ENCODE measurements at places on chromosomes 1 and 21.

- DNase-seq = peak; percentile 61
Measured at GRCh38 chr1:43853161-43853921, 80.3 kb upstream of the ARTN start.

DNA sequence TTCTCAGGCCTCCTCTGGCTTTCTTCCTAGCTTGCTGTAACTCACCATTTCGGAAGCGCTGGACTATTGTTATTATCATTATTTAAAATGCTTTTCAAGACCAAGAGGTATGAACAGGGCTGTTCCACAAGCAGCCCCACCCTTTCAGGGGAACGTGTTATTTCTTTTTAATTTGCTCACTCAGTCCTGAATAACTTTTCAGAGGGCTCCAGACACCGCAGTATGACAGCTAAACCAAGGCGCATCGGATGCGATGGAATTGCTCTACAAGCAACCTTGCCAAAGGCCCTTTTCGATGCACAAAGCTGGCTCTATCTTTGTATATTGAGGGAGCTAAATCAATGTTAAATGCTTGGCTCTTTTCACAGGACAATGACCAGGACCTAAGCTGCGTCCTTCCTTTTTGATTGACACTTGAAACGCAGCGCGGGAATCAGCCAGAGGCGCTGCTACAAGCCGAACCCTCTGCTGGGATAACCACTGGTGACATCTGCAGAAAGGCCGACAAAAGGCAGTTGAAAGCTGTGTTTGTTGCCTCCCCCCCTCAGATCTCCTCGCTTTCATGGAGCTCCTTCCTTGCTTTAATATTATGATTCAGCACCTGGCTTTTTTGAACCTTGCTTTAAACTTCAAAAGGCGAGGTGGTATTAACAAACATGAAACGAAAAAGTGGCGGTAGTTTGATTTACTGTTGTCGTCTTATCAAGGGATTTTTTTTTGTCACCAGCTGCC is 204.7 kb upstream of the PROX1 start:
- DNase-seq = no peak

- DNase-seq = no peak
Measured at GRCh38 chr1:74388855-74389254, 123.6 kb downstream of the LRRC53 start.

DNA sequence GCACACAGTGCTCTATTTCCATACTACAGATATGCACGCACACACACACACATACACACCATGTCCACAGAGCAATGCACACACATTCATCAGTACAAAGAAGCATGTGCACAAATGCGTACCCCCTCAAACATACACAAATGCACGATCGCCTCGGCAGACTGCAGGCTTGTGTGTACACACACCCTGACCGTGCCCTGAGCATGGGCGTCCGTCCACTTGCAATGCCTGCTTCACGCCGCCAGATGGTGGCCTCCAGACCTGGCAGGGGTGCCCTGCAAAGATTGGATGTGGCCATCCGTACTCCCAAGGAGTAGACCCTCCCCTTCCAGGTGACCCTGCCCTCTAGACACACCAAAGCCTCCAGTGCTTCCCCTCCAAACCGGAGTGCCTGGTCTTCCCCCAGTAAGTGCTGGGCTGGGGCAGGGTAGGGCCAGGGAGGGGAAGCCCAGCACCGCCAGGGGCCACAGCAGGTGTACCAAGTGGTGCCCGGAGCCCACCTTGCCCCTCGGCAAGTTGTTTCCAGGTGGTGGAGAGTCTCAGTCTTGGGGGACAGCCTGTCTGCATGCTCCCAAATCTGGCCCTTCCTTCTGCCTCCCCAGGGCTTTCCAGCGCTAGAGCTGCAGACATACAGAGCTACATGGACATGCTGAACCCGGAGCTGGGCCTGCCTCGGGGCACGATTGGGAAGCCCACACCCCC is 20.6 kb downstream of the ESPN start:
- peak; percentile 75 for DNase-seq

DNA sequence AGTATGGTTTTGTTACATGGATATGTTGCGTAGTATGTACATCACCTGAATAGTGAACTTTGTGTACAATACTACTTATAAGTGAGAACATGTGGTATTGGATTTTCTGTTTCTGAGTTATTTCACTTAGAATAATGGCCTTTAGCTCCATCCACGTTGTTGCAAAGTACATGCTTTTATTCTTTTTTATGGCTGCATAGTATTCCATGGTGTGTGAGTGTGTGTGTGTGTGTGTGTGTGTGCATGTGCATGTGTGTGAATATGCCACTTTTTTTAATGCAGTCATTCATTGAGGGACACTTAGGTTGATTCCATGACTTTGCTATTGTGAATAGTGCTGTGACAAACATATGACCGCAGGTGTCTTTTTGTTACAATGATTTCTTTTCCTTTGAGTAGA is 147.8 kb downstream of the LEPR start:
- no peak for DNase-seq

- no peak for DNase-seq
Measured at GRCh38 chr1:225658041-225658440, 5.1 kb upstream of the ENAH start.

DNA sequence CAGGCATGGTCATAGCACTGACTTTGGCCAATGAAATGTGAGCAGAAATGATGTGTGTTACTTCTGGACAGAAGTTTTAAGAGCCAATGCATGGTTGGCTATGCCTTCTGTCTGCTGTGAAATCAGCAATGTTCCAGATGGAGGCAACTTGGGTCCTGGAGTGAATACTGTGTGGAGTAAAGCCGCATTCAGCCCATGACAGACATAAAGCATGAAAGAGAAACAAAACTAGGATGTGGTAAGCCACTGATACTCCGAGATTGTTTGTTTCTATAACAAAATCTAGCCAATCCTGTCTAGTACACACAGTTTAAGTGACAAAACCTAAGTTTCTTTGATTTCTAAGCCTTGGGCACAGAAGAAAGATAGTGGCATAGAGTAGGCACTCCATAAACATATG is 47.1 kb upstream of the ARHGAP29 start:
- DNase-seq = no peak

GRCh38 chr1:224245188-224245587 is 62.1 kb downstream of the DEGS1 start:
- peak; percentile 33 for DNase-seq

GRCh38 chr1:62508187-62508758 is 71.4 kb downstream of the USP1 start:
- DNase-seq = no peak

DNA sequence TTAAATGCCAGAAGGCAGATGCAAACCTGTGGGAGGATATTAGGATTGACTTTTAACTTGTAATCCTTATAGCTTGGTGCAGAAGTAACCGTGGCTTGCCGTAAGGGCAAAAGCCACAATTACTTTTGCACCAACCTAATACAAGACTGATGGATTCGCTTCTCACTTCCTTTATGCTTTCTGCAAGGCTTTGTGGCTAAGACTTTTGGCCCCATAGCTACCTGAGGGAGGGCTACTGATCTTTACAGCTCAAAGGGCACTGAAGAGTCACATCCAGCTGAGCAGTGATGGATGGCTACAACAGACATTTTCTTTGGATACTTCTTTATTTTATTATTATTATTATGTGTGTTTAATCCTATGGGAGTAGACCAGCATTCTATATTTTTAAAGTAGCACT is 140.4 kb downstream of the ST6GALNAC5 start:
- DNase-seq = no peak

DNA sequence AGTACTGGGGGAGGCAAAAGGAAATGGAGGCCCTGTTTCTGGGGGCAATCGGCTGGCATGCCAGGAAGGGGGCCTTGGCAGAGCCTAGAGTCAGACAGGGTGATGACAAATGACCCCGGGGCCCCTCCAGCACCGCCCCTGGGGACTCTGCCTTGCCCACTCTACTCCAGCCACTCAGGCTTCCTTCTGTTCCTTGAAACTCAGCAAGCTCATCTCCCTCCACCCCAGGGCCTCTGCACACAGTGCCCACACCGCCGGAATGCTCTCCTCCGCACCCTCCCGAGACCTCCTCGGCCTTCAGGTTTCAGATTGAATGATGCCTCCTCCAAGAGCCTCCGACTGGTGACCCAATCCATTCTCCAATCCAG is 122.5 kb upstream of the ZBTB40 start:
- no peak for DNase-seq

GRCh38 chr1:231983588-231984193 is 357.1 kb downstream of the DISC1 start:
- DNase-seq = no peak

- DNase-seq = no peak
Measured at GRCh38 chr1:62117018-62117750, 77.5 kb upstream of the L1TD1 start.

DNA sequence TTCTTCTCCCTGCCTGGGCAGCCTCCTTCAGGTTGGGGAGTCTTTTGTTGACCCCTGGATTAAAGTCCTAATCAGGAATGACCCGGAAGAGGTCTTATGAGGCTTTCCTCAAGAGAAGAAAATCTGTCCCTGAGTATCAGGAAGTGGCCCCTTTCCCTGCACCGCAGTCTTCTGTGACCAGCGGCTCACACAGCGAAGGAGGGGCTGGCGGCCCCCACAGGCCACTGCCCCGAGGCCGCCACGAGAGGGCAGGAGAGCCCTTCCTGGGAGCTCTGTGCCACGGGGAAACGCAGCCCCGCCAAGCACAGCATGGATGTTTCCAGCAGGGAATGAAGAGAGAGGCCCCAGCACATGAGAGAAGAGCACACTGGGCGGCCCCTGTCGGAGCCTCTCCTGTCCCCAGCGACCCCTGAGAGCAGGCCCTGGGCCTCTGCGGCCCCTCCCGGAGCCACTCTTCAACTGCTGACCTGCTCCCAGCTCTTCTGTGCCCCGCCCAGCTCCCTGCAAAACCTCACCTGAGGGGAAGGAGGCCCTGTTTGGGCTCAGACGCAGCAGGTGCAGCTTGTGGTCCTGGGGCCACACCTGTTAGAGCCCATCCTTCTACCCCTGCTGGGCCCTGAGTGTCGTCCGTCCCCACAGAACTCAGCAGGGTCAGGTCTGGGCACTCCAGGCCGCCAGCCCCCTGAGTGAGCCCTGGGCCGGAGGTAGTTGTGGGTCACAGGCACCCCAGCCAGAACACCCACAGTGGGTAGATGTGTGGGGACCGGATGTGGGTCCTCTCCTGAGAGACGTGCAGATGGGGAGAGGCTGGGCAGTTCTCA is 4.9 kb upstream of the POFUT2 start:
- DNase-seq = peak; percentile 74

DNA sequence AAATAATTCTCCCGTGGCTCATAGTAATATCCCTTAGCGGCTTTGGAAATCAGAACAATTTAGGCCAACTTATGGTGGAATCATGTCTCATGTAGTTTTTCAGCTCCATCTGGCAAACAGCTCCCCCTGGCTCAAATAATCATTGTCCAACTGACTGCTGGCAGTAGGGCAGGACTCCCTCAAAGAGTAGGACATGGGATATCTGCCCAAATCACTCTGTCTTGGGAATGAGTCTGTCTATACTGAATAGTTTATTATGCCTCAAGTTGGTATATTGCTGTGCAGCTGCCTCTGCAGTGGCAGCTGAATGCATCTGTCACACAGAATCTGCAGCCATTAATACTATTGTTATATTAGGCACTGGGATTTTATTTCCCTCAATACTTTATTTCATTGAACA is 255.7 kb downstream of the COL11A1 start:
- no peak for DNase-seq

DNA sequence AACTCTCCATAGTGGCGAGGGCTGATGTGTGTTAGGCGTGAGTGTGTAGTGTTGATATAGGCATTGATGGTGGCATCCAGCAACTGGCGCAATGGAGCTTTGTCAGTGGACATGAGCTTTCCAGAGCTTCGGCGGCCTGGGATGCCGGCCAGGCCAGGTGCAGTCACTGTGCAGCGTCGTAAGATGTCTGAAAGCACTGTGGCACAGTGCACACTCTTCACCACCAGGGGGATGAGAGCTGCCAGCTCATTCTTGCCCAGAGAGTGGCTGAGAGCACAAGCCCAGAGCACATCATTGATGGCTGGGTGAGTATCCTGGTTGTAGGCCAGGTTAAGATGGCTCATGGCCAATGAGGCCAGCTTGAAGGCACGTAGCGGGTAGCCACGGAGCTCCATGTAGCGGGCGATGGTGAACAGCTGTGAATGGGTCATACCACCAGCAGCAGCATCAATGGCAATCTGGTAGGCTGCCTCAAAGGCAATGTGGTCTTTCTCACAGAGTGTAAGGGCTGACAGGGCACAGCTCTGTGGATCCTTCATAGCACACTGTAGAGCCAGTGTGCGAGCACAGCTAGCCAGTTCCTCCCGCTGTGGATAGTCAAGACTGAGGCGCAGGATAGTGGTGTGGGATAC is 6.7 kb downstream of the UROD start:
- peak; percentile 63 for DNase-seq

DNA sequence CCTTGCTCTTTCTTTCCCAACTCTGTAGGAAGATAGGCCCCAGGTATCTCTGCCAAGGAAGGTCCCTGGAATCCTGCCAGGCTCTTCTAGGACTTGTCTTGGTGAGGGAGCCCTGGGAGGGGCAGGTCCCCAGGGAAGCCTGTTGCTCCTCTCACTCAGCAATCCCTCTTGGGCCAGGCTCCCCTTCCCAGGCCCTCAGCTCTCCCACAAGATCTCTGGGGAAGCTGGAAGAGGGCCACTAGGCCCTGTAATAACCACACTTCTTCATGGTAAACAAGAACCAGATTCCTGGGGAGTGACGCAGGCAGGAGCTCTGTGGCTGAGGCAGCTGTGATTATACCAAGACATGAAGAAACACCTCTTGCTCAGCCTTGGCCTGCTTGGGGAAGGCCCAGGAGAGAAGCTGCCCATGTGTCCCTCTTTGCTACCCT is 9.9 kb upstream of the MAPKAPK2 start:
- no peak for DNase-seq

GRCh38 chr1:147849098-147849895 is 53.3 kb upstream of the GJA8 start:
- no peak for DNase-seq

DNA sequence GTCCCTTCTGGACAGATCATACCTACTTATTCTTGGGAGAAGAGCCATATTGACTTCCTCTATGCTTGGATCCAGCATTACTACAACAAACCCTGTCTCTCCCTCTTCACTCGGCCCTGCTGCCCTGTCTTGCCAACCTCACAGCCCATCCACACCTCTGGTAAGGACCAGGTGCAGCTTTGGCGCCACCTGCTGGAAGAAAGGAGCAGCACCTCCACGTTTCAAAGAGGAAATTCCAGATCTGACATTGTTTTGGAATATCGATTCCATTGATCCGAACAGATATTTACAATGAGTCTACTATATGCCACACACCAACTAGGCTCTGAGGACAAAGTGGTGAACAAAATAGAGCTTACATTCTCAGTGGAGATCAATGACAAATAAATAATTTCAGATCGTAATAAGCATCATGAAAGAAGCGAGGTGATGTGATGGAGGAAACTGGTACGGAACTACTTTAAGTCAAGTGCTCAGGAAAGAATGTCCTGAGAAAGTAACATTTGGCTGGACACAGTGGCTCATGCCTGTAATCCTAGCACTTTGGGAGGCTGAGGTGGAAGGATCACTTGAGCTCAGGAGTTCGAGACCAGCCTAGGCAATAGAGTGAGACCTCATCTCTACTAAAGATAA is 18.7 kb downstream of the MFSD2A start:
- peak; percentile 75 for DNase-seq

- no peak for DNase-seq
Measured at GRCh38 chr21:35142036-35142815, 93.1 kb upstream of the RUNX1 start.

- DNase-seq = no peak
Measured at GRCh38 chr1:68141071-68142021, 90.9 kb upstream of the DIRAS3 start.

- DNase-seq = no peak
Measured at GRCh38 chr21:14353726-14354125, 29.2 kb downstream of the HSPA13 start.

- no peak for DNase-seq
Measured at GRCh38 chr1:22975694-22976093, 3.0 kb upstream of the LACTBL1 start.

Data from dorsolateral prefrontal cortex (tissue), 122 donors.